T-helper 17 cell (primary cell): ENCODE measurements at places on chromosomes 2 and 18. TPM values are rescaled to one million over a fixed set of nuclear protein-coding genes. Genes with fewer than 3 reads are reported as not detected.

GRCh38 chr2:150332383-150332782 is 155.1 kb downstream of the RND3 start:
- H3K27ac ChIP-seq: no peak overlapping the region
- H3K36me3 ChIP-seq: no peaks in the 10 kb centered on the region
- H3K27me3 ChIP-seq: no peaks in the 10 kb centered on the region

- no peak for DNase-seq
- peaks cover 5% of the 10 kb centered on the region for H3K4me1 ChIP-seq
- peaks cover 29% of the 10 kb centered on the region for H3K27me3 ChIP-seq
- no peak overlapping the region for H3K4me3 ChIP-seq
- no peak overlapping the region for H3K27ac ChIP-seq
These were observed 86.7 kb downstream of the LYPD6B start for GRCh38 chr2:149125031-149125725.

GRCh38 chr2:229387866-229388265 is 116.8 kb upstream of the PID1 start:
- no peaks in the 10 kb centered on the region for H3K27me3 ChIP-seq
- H3K36me3 ChIP-seq: no peaks in the 10 kb centered on the region
- no peaks in the 10 kb centered on the region for H3K4me1 ChIP-seq
- H3K4me3 ChIP-seq: no peak overlapping the region
- DNase-seq: no peak
- no peak overlapping the region for H3K27ac ChIP-seq

DNA sequence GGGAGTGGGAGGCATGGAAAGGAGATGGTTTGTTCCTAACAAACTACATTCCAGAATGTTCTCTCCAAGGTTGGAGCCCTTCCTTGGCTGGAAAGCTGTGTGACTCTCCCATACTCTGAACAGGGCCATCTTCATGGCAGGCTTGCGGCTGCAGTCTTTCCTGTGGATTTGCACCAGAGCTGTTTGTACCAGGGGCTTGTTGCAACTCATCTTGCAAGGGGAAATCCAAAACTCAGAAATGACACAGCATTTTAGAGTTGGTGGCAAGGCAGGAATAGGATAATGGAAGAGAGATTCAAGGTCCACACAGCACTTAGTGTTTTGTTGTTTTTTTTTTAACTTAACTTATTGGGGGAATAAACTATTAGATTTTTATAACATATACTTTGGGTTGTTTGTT is 73.7 kb upstream of the ZNF516 start:
- H3K27ac ChIP-seq: no peak overlapping the region
- H3K27me3 ChIP-seq: peaks cover 55% of the 10 kb centered on the region
- DNase-seq: no peak
- H3K4me3 ChIP-seq: no peak overlapping the region
- peaks cover 4% of the 10 kb centered on the region for H3K36me3 ChIP-seq
- peaks cover 4% of the 10 kb centered on the region for H3K4me1 ChIP-seq

DNA sequence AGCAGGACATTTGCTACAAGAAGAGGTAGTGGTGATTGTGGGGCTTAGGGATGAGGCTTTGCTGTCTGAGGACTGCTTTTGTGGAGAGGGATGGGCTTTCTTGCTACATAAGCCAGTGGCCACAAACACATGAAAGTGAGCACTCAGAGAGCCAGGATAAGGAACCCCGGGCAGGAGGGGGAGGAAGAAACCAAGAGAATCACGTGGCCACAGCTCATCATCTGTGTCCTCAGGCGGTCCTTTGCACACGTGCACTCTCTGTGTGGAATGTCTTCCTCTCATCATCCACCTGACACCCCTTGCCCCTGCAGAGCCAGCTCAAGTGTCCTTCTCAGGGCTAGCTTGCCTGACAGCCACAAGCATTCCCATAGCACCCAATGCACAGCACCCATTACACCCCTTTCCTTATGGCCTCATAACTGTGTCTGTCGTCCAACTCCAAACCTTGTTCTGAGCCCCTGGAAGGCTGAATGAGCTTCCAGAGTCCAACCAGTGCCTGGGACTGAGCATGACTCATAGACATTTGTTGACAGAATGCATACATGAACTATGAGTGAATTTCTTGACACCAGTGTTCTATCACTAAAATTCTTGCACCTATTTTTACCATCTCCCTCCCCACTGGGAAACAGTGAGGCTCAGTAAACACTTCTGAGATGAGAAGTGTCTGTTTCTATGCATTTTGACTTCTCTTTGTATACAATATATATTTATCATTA is 398.3 kb downstream of the ALK start:
- DNase-seq: no peak
- H3K4me3 ChIP-seq: no peak overlapping the region
- no peaks in the 10 kb centered on the region for H3K4me1 ChIP-seq
- peaks cover 11% of the 10 kb centered on the region for H3K27me3 ChIP-seq
- H3K36me3 ChIP-seq: peaks cover 3% of the 10 kb centered on the region
- H3K27ac ChIP-seq: no peak overlapping the region

- H3K27ac ChIP-seq: no peak overlapping the region
- H3K4me1 ChIP-seq: peaks cover 4% of the 10 kb centered on the region
- H3K27me3 ChIP-seq: peaks cover 34% of the 10 kb centered on the region
- no peaks in the 10 kb centered on the region for H3K36me3 ChIP-seq
These were observed 2.6 kb upstream of the TNFAIP6 start for GRCh38 chr2:151354807-151355206.

DNA sequence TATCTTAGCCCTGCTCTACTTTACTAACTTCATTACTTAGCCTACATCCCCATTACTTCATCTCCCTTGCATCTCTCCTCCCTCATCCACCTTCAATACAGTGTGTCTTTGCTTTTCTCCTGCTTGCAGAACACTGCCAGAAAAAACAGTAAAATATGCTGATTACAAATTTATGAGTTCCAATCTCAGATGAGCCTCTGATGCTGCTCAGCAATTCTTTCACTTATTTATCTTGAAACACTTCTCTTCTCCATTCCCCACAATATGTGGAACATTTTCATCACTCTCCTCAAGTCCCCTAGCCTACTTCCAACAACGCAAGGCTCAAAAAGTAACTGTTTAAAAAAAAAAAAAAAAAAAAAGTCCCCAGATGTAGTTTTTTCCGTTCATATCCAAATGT is 7.1 kb downstream of the VPS54 start:
- H3K36me3 ChIP-seq: peaks cover 9% of the 10 kb centered on the region
- DNase-seq: no peak
- H3K4me1 ChIP-seq: peaks cover 35% of the 10 kb centered on the region
- H3K27ac ChIP-seq: peak overlapping the region; percentile 75
- no peaks in the 10 kb centered on the region for H3K27me3 ChIP-seq
- no peak overlapping the region for H3K4me3 ChIP-seq

GRCh38 chr2:221461901-221462300 is 110.2 kb downstream of the EPHA4 start:
- no peak overlapping the region for H3K27ac ChIP-seq
- no peak for DNase-seq
- H3K27me3 ChIP-seq: no peaks in the 10 kb centered on the region
- H3K4me3 ChIP-seq: no peak overlapping the region
- peaks cover 2% of the 10 kb centered on the region for H3K36me3 ChIP-seq

DNA sequence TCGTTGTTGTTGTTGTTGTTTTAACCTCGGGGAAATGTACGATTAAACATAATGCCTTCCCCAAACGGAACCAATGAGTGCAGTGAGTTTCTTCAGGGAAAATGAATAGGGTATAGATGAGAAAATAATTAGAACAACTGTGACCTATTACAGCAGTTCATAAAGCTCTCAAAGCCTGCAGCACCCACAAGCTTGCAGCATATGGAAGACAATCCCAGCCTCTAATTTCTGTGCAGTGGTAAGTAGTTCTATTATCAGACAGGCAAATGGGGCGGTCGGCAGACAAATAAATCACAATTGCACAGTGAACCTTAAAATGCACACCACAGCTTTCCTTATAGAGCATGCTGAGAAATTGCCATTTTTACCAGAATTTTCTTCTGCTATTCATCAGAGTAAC is 159.5 kb downstream of the MYT1L start:
- no peak for DNase-seq
- no peak overlapping the region for H3K4me3 ChIP-seq
- no peaks in the 10 kb centered on the region for H3K36me3 ChIP-seq
- peaks cover 13% of the 10 kb centered on the region for H3K27me3 ChIP-seq
- H3K4me1 ChIP-seq: no peaks in the 10 kb centered on the region

GRCh38 chr18:60372596-60372995 is at the start of gene MC4R:
Gene MC4R (minus strand): TSS chr18:60372775. CDS start chr18:60372349, 426 bp downstream.
- H3K4me1 ChIP-seq: no peaks in the 10 kb centered on the region
- H3K36me3 ChIP-seq: no peaks in the 10 kb centered on the region
- H3K4me3 ChIP-seq: no peak within 1 kb of the TSS
- H3K27me3 ChIP-seq: no peaks in the 10 kb centered on the region
- DNase-seq: no peak

GRCh38 chr2:163157891-163158496 is 319.4 kb upstream of the KCNH7 start:
- H3K27ac ChIP-seq: no peak overlapping the region
- H3K36me3 ChIP-seq: no peaks in the 10 kb centered on the region
- no peak for DNase-seq
- H3K4me3 ChIP-seq: no peak overlapping the region
- H3K27me3 ChIP-seq: no peaks in the 10 kb centered on the region

GRCh38 chr2:46909771-46910419 is 5.7 kb downstream of the MCFD2 start:
- no peaks in the 10 kb centered on the region for H3K27me3 ChIP-seq
- no peak overlapping the region for H3K27ac ChIP-seq
- H3K4me3 ChIP-seq: no peak overlapping the region
- DNase-seq: no peak
- peaks cover 17% of the 10 kb centered on the region for H3K36me3 ChIP-seq
- peaks cover 29% of the 10 kb centered on the region for H3K4me1 ChIP-seq

GRCh38 chr18:42838546-42839145 is 276.8 kb downstream of the RIT2 start:
- H3K4me1 ChIP-seq: no peaks in the 10 kb centered on the region
- H3K27ac ChIP-seq: no peak overlapping the region
- no peak for DNase-seq
- no peak overlapping the region for H3K4me3 ChIP-seq
- H3K27me3 ChIP-seq: no peaks in the 10 kb centered on the region

EIPR1 gene
- 25.1 TPM for total RNA-seq

INPP5D gene
- 184 TPM for total RNA-seq

KCNF1 gene
- total RNA-seq: not detected

RAMP1 gene
- not detected for total RNA-seq

ALPP gene
- 0.45 TPM for total RNA-seq
